ENCODE measurements at places on chromosomes 11 and 22.

GRCh38 chr11:128618603-128619002 lies 31.2 kb upstream of the ETS1 start:
- ATAC-seq = no peak

DNA sequence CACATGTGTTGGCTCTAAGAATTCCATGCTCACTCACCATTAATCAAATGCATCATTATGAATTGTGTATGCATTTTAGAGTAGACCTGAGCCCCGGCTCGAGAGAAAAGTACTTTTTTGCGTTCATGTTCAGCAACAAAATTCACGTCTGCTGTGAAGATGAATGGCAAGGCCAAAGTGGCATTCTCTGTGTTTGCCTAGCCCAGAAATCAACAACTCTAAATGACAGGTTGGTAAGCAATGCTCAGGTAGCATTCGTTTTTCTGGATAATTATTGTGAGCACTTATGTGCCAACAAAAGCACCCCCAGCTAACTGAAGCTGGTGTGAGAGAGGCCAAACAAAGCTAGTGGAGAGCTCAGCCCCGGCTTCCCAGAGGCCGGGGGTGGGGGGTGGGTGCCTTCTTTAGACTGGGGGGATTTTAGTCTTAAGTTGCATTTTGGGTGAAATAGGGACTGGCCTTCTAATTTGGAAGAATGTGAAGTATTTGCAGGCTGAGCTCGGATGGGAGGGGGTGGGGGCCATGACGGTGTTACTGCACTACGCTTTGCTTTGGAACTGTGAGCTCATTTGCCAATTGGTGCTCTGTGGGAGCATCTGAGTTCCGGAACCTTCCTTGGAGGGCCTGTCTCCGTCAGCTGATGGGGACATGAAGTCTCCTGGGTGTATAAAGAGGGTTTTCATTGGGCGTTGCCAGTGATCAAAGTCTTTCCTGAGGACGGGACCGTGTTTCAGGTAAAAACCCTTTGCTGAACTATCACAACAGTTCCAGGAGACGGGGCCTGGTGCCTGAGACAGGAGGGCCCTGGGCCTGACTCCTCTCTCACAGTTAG lies 29.0 kb upstream of the ALX4 start:
- ATAC-seq = no peak

DNA sequence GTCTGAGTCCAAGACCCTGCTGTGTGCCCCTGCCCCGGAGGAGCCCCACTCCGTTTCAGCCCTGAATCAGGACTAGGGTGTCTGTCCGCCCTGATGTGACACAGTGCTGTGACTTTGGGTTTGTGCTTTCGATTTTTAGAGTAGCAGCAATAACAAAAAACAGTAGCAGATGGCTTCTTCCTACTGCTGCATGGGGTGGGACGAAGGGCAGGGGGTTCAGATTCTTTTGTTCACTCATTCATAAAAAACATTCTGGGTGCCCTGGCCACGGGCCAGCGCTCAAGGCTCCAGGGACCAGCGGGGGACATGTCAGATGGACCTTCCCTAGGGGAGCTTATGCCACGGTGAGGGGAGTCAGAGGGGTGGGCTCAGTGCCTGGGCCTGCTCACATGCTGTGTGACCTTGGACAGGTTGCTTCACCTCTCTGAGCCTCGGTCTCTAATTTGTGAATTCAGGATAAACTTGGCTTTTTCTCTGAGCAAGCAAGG lies 24.6 kb upstream of the PRR5 start:
- no peak for ATAC-seq

- no peak for ATAC-seq
These were observed 29.8 kb downstream of the MUC6 start for GRCh38 chr11:1006762-1007161.

DNA sequence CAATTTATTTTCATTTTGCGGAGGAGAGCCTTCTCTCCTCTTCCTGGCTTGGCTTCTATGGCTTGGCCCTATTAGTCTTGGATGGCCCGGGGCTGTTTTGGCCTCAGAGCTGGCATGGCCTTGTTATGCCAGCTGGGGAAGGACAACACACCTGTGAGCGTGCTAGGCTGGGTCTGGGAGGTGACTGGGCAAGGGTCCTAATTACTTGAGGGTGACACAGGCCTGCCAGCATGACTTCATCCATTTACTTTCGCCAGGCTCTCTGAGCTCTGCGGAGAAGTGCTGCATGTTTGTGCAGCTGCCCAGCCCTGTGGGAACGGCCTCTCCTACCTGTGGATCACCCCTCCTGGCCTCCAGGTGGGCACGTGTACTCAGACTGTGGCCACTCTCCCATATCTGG lies 153.6 kb downstream of the SNX19 start:
- ATAC-seq = no peak

GRCh38 chr22:29574762-29575450 lies 6.0 kb downstream of the NIPSNAP1 start:
- no peak for ATAC-seq

DNA sequence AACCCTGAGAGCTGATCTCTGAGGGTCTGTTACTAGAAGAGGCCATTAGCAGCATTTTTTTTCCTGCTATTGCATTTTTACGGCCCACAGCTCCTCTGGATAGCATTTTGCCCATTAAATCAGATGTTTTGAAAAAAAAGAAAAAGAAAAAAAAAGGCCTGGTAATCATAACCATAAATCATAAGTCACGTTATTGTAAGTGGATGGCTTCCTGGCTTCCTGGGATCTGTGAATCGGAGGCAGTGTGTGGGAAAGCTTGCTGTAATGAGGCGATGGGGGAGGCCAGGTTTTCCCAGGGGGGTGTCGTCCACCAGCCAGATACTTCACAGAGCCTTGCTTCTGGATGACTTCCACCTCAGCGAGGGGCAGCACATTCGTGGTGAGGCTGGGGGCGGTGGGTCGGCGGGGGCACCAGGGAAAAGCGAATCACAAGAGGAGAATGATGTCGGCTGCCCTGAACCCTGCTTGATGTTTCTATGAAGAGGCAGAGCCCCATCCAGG lies 106.5 kb upstream of the SYT13 start:
- peak; percentile 92 for ATAC-seq

- ATAC-seq = peak; percentile 99
These were observed 104.2 kb downstream of the MICAL3 start for GRCh38 chr22:17920145-17920605.

- no peak for ATAC-seq
These were observed 2.8 kb downstream of the CD82 start for GRCh38 chr11:44568331-44568657.

GRCh38 chr11:46277622-46278386 lies at the start of gene CREB3L1:
TSS of gene CREB3L1 (plus strand) at chr11:46277662. CDS start at chr11:46278112, 450 bp downstream.
- ATAC-seq = peak; percentile 80

- no peak for ATAC-seq
These were observed 348.5 kb downstream of the TBC1D22A start for GRCh38 chr22:47110817-47111443.

- peak; percentile 72 for ATAC-seq
These were observed 22.8 kb upstream of the TP53AIP1 start for GRCh38 chr11:128965485-128965884.

DNA sequence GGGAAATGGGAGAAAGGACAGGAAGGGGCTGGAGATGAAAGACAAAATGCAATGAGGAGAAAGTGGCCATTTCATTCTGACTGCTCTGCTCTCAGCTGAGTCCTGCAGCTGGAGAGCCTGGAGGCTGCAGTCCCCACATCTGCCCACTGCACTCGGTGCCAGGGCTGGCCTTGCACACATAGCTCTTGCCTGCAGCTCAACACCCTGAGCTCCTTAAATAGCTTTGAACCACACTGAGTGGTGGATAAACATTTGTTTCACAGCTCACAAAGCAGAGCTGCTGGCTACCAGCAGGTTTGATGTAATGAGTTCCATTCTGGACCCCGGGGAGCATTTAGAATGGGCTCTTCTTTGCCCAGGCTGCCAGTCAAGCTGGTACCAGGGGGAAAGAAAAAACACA lies 426.1 kb upstream of the CADM1 start:
- ATAC-seq = peak; percentile 89

DNA sequence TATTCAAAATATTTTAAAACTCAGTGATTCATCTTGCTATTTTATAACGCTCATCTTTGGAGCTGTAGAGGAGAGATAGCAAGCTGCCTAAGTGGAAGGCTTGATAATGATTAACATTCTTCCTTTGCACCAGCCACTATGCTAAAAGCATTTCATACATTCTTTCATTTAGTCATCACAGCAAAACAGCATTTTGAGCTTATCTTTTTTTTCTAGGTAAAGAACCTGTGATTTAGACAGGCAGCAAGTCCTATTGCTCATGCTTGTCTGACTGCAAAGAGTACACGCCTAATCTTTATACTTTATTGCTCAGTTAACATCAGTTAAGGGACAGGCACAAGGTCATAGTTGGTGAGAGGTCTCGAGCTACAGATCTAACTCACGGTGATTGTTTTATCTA lies 713.1 kb upstream of the ARHGAP42 start:
- no peak for ATAC-seq

DNA sequence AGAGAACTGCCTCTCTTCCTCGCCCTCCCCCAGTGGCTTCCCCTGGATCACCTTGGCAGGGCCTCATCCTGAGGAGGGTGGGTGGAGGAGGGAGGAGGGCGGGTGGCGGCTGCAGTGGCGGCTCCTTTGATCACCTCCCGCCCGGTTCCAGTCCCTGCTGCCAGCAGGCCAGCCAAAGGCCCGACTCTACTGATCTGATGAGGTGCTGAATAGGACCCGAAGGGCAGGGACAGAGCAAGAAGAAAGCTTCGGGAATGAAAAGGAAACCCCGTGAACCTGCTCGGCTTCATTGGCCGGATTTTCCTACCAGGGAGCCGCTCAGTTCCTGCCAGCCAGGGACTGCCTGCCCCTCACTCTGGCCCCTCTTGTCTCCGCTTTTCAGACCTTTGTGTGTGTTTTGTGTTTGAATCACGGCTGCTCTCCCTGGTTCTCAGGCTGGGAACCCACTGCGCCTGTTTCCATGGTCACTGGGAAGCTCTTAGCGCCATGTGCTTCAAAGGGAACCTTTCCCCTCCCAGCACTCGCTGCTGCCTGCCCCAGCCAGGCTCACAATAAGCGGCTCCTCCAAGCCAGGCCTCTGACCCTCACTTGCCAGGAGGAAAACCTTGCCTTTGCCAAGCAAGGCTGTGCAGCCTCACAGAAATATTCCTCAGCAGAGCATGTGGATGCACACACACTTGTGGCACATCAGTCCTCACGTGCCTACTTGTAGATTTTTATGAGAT lies 56.8 kb downstream of the C22orf31 start:
- ATAC-seq = peak; percentile 90

GRCh38 chr11:65851811-65852507 lies 6.0 kb downstream of the CFL1 start:
- ATAC-seq = no peak

- peak; percentile 56 for ATAC-seq
These were observed 501 bp downstream of the CD151 start for GRCh38 chr11:833114-833791.

DNA sequence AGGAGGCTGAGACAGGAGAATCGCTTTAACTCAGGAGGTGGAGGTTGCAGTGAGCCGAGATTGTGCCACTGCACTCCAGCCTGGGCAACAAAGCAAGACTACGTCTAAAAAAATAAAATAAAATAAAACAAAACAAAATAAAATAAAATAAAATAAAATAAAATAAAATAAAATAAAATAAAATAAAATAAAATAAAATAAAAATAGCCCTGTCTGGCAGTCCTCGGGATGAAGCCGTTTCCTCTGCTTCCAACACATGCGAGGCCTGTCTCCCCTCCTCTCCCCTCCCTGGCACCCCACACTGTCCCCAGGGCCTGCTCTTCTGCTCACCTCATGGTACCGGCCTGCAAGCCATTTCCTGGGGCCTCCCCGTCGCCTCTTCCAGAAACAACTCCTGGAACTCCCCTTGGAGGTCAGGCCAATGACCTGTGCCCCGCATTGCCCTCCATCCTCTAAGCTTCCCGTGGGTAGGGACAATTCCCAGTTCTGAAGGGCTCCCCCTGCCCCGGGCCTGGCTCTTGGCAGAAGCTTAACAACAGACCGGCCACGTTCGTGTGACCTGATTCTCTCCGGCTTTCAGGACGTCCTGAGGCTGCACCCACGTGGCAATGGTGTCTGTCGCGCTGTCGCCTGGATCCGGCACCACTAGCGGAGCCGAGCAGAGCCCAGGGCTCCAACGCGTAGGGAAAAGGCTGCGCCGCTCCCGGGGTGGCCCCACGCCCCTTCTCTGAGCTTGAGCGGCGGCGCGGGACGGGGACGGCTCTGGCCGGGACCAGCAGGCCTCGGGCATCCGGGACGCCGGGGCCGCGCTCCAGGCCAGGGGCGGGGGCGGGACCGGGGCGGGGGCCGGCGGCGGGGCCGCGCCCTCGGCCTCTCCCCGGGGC lies 456 bp upstream of the PARVB start:
- ATAC-seq = peak; percentile 78

- no peak for ATAC-seq
These were observed 9.2 kb downstream of the CDPF1 start for GRCh38 chr22:46240907-46241306.

- ATAC-seq = no peak
These were observed 2.1 kb downstream of the DEAF1 start for GRCh38 chr11:692824-693414.

DNA sequence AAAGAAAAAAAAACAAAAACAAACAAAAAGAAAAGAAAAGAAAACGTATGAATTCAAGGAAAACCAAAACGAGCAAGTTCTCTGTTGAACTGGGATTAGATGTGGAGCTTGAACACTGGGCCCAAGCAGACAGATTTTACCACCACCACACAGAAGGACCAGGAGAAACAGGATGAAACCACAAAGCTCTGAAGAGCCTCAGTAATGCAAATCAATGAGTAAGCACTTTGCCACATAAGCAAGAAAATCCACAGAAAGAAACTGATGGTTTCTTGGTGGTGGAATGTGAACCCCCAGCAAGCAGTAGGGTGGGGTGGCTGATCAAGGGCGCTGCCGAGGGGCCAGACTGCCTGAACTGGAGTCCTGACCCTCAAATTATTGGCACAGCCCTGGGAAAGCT lies 50.9 kb upstream of the NFRKB start:
- peak; percentile 37 for ATAC-seq

- ATAC-seq = no peak
These were observed 311.8 kb downstream of the SBF2 start for GRCh38 chr11:9982127-9982795.
